T follicular helper cell (primary cell): ENCODE measurements at places on chromosomes 2 and 18.

- no peak for DNase-seq
These were observed 32.6 kb downstream of the ANKMY1 start for GRCh38 chr2:240524963-240525718.

- no peak for DNase-seq
These were observed 202.1 kb upstream of the MEX3C start for GRCh38 chr18:51399491-51400122.

DNA sequence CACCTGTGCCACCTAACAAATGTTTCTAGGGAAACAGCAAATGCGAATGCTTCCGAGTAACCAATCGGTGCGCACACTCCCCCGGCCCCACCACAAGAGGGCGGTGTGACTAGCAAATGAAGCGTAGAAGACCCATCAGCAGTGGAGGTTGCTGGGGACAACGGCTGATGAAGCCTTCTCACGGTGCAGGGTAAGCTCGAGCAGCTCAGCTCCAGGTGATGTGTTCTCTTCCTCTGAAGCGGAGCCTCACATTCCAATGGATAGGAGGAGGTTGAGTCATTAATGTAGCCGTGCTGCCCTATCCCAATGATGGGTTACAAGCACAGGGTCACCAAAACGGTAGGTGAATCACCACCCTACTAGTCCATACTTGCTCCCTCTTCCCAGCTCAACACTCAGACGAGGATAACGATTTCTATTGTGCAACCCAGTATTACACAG, 127.6 kb upstream of the TWIST2 start:
- peak; percentile 6 for DNase-seq

GRCh38 chr18:74310411-74310810, 5.2 kb upstream of the C18orf63 start:
- DNase-seq: no peak

- no peak for DNase-seq
These were observed 47.2 kb downstream of the DYSF start for GRCh38 chr2:71500426-71501079.

DNA sequence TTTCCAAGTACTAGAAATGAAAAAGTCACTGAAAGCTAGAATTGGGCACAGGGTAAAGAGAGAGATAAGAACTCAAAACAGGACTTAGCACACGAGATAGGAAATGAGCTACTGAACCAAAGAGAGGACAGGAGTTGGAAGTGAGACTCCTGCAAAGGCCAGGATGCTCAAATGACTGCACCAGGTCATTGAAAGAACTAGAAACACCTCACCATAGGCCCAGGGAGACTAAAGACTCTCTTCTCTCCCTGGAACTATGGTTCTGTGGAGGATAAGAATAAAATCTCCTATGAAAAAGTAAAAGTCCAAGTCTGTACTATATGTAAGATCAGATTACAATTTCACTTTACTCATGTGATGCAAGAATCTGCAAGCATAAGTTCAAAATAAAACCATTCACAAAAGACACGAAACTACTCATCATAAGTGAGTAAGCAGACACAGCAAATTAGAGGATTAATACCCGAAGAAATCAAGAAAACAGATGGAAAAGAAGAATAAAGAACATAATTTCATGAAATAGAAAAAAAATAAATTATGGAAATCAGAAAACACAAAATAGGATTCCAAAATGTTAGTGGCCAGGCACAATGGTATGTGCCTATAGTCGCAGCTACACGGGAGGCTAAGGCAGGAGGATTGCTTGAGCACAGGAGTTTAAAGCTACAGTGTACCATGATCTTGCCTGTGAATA, 6.5 kb downstream of the NBAS start:
- no peak for DNase-seq

GRCh38 chr2:213016166-213016983, 135.0 kb downstream of the IKZF2 start:
- no peak for DNase-seq

- no peak for DNase-seq
These were observed 247.6 kb downstream of the CDCA7 start for GRCh38 chr2:173602153-173602795.

GRCh38 chr2:102050854-102051391, 59.2 kb downstream of the IL1R2 start:
- DNase-seq: no peak

DNA sequence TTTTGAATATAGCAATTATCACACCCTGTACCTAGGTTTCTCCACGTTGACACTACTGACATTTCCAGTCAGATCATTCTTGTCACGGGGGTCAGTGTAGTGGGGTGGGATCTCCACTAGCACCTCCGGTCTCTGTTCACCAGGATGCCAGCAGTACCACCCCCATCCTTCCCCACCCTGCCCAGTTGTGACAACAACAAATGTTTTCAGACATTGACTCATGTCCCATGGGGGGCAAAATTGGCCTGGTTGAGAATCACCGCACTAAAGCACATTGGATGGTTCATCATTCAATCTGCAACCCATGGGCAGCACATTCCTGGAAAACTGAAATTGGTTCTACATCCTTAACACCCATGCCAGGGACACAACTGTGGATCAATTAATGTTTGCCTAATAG, 32.3 kb downstream of the FEZ2 start:
- no peak for DNase-seq

GRCh38 chr2:164257742-164258141, 363.5 kb downstream of the GRB14 start:
- no peak for DNase-seq

DNA sequence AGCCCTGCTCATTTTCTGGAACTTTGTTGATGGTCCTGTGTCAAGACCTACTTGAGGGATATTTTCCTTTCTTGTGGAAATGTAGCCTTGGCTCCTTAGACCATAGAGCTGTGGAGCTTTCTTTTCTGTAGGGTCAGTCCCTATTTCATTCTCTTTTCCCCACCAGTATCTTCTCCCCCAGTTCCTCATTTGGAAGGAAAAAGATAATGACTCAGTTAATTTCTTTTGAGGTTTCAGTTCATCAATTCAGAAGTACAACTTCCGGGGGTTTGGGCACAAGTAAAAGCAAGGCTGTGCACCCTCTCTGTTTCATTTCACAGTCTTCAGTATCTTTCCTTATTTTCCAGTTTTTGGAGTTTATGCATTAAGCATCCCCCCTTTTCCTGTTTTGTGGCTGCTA, 70.7 kb downstream of the CDC42EP3 start:
- no peak for DNase-seq

DNA sequence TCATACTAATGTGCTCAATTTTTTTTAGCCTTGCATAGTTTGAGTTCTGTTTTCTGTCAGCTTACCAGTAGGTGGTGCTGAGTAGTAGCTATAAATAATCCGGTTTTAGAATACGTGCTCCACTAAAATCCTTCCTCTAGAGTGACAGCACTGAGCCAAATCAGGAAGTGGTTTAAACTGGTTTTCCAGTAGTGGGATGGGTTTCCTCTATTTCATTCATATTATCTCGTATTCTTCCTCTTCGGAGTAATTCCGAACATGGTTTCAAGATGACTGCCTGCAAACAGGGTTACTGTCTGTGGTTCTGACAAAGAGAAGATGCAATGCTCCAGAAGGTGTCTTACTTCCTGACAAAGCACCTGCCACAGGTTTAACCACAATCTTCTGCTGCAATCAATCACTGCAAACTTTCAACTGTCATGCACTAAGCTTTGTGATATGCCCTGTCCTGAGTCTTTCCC, 496.9 kb upstream of the VRK2 start:
- DNase-seq: no peak

GRCh38 chr2:105894327-105894944, 149.7 kb downstream of the NCK2 start:
- DNase-seq: no peak

GRCh38 chr2:147628971-147629421, 215.8 kb upstream of the ACVR2A start:
- DNase-seq: no peak

DNA sequence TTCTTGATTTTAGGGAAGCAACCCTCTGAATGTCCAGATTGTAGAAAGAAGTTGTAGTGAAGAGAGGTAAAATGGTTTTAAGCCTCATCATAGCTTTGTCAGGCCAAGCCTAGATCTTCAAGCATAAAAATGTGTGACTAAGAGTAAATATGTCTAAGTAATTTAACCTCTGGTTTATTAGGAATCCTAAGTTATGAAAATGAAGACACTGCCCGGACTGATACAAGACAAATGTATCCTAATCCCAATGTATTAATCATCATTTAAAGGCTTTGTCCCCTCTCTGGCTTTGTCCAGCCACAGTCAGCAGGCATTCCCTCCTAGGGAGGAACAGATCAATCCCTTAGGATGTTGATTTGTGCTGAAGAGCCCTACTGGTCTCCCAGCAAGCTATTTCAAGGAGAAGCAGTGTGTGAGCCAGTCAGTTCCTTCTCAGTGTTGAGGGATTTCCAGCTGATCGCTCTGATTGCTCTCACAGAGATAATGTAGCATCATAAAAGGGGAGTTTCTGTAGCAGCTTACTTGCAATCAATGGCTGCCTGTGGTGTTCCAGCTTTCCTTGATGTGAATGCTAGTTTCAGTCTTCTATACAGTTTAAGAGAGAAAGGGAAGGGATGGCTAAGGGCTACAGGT, 796.1 kb downstream of the EPHA4 start:
- DNase-seq: no peak

DNA sequence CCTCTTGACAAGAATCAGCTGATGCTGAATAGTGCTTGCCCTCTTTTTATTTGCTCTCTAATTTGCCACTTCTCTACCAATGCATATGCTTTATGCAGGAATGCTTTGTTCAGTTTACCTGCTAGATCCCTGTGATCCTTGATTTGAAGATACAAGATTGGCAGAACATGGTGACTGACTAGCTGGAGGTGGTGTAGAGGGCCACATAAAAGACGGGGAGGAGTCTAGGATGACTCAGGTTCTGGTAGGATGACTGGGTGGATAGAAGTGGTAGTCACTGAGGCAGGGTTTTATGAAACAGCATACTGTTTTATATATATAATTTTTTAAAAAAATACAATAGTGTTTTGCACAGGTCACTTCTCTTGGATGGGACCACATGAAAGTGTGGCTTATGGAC, 6.3 kb upstream of the ADGRF3 start:
- no peak for DNase-seq

DNA sequence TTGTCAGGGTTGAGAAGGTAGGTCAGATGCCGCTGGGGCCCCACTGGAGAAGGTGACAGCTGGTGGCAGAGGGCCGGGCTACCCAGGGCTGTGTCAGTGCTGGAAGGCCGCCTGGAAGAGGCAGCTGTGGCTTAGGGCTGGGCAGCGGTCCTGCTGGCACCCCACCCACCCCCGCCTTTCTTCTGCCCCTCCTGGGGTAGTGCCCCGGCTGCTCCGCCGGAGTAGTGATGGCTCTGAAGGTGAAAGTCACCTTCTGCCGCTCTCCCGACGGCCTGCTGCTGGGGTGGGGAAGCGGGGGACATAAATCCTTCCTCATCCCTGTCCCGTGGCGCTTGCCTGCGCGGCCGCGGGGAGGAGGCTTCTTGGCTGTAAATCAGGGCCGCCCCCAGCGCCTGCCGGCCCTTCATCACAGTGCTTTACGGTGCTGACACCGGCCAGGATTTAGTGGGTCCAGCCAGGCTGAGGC, 332.2 kb downstream of the DYSF start:
- DNase-seq: no peak

DNA sequence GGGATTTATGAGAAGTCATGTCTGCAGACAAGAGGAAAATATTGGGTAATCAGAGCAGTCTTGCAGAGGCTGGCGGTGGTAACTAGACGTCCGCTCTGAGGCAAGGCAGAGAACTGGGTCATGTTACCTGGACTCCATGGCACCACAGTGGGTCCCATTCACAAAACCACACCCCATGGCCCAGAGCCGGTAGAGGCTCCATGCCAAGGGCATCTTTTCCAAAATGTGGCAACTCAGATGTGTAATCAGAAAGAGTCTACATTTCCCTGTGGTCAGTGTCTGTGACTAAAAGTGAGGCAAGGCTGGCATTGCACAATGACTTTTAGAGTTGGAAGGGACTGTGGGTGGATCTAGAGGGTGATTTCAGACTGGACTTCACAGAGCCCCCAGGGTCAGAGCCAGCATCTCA, 113.1 kb downstream of the MREG start:
- DNase-seq: no peak

DNA sequence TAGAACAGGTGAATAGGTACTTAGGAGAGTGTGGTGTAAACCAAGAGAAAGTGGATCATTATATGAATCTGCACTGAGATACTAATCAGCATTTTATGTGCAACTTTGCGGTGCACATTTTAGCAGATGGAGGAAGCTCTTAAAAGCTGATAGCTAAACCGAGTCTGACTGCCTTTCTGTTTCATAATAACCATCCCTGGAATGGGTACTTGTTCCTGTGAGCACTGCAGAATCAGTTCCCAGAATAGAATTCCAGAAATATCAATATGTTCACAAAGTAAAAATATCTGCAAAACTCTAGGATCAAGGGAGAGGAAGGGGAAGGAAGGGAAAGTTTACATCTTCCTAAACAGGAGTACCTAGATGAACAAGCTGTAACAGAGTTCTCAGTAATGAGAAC, 432.2 kb upstream of the HNRNPA3 start:
- DNase-seq: no peak

DNA sequence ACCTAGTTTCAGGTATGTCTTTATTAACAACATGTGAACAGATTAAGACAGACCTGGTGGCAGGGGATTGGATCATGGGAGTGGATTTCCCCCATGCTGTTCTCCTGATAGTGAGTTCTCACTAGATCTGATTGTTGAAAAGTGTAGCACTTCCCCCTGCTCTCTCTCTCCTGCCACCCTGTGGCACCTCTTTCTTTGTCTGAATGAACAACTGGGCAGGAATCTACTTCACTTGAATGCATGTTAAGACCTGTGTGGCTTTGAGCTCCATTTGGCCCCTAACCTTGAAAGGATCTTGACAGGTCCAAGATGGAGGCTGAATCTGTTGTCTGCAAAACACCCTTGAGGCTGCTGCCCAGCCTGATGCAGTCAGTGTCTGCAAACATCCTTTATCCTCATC, 194.4 kb downstream of the RNF144A start:
- DNase-seq: no peak

DNA sequence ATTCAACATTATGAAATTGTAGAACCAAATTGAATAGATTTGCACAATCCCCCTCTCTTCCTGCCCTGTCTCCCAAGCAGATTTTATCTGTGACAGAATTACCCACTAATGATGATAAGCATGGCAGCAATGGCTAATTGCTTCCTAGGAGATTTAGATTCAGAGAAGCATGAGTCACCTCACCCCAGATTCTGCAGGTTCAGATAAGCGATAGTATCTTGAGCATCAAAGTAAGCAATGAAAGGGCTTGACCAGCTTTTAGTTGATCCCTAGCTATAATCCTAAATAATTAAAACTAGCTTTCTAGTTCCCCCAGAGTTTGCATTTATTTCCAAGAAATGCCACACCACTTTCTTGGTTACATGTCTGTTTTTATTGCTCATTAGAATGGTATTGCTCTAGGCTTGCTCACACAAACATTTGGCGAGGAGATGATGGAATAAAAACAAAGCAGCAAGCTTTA, 204.3 kb downstream of the GULP1 start:
- DNase-seq: no peak
